Left hindlimb (tissue), 1 donor: ENCODE measurements at places on chromosomes 3 and 15.

DNA sequence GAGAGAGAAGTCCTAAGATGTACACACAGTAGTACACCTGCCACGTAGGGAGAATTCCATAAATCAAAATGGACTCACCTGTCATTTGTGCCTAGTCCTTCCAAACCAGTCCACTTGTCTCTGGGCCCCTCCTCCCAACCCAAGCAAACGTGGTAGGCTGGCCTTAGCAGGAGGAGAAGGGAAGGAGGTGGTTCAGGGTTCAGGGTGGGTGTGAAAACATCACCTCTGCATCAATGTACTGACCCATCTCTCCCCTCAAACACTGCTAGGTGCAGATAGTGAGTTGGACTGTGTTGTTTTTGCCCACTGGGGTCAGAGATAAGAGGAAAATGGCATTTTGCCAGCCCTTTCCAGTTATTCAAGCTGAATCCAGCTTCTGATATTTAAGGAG, 99.3 kb downstream of the MME start:
- DNase-seq = no peak

- no peak for DNase-seq
Observed at GRCh38 chr3:45711931-45712330, 22.7 kb downstream of the SACM1L start.

- no peak for DNase-seq
Observed at GRCh38 chr3:47265008-47265407, 17.6 kb downstream of the KIF9 start.

- DNase-seq = no peak
Observed at GRCh38 chr15:61935493-61935892, 124.8 kb downstream of the VPS13C start.

GRCh38 chr3:22996920-22997571, 206.1 kb upstream of the UBE2E2 start:
- no peak for DNase-seq

DNA sequence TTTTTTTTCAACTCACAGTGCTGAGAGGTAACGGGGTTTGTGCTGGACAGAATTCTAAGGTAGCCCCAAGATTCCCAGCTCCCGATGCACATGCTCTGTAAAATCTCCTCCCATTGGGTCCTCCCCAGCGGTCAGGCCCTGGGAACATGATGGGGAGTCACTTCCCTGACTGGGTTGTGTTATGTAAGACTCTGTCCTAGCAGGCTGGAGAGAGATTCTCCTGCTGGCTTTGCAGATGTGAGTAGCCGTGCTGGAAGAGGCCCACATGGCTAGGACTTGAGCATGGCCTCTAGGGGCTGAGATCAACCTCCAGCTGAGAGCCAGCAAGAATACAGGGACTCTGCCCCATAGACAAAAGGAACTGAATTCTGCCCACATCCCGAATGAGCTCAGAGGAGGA, 83.7 kb upstream of the OXTR start:
- no peak for DNase-seq

GRCh38 chr3:179037351-179037750, 34.3 kb downstream of the ZMAT3 start:
- DNase-seq = peak; percentile 42

GRCh38 chr3:53753518-53754183, 92.6 kb downstream of the CHDH start:
- DNase-seq = no peak

DNA sequence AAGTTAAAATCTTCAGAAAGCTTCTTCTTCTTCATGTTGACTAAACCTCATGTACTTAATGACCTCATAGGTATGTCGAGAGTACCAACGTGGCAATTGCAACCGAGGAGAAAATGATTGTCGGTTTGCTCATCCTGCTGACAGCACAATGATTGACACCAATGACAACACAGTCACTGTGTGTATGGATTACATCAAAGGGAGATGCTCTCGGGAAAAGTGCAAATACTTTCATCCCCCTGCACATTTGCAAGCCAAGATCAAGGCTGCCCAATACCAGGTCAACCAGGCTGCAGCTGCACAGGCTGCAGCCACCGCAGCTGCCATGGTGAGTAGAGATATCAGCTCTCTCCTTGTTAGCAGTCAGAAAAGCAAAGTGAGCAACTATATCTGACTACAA, 176.5 kb downstream of the MBNL1 start:
- DNase-seq = no peak

DNA sequence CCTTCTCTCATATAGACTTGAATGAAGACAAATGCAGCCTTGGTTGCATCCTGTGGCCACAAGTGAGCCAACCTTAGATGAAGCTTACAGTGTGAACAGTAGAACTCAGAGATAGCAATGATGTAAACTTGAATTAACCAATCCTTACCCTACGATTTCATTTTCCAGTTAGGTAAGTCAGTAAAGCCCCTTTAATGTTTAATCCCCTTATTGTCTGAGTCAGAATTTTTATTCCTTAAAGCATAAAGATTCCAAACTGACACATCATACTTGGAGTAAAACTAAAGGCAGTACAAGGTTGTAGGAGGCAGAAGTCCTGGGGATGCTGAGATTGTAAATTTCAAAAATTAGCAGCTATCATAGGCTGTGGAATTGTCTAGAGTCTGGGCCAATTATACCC, 507.8 kb upstream of the DPH6 start:
- no peak for DNase-seq

DNA sequence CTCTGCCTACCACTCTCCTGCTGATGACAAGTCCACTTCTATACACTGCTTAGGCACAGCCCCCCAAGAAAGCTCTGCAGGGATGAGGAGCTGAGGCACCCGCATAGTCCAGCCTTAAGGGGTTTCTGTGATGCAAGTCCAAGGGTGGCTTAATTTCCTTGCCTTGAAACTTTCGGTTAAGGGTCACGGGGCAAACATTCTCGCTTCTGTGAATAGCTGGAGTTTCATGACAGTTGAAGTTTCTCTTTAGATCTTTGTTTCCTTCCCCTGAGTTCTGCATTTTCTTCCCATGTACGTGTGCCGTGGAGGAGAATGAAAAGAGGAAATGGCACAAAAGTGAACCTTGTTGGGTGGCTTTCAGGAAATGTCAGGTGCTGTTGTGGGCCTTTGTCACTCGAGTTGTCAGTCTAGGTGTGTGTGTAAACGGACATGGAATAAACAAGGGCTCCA, 7.0 kb downstream of the GPR160 start:
- DNase-seq = no peak

DNA sequence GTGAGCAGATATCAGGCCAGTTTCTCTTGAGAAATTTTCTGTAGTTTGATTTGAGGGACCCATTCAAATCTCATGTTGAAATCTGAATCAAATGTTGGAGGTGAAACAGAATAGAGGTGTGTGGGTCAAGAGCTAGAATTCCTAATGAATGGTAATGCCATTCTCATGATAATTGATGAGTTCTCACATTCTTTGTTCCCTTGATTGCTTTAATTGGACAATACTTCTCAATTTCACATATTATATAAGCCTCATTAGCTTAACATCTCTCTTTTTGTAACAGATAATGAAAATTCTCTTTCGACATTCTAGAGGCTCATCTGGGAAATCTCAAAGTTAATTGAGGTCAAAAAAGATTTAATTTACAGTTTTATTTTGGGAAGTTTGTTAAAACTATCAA, 21.9 kb upstream of the OR5H6 start:
- no peak for DNase-seq

GRCh38 chr15:89526181-89526580, 29.8 kb upstream of the RHCG start:
- no peak for DNase-seq

DNA sequence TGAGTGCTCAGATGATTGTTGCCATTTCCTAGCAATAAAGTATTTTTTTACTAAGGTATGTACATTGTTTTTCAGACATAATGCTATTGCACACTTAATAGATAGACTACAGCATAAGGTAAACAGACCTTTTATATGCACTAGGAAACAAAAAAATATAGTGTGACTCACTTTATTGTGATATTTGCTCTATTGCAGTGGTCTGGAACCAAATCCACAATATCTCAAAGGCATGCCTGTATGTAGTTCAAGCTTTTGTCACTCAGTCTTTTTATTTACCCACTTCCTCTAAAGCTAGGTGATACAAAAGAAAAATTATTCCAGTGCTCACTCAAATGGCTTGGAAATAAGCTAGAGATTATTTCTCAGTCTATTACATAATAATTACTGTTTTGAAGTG, 209.9 kb upstream of the VEPH1 start:
- DNase-seq = no peak

DNA sequence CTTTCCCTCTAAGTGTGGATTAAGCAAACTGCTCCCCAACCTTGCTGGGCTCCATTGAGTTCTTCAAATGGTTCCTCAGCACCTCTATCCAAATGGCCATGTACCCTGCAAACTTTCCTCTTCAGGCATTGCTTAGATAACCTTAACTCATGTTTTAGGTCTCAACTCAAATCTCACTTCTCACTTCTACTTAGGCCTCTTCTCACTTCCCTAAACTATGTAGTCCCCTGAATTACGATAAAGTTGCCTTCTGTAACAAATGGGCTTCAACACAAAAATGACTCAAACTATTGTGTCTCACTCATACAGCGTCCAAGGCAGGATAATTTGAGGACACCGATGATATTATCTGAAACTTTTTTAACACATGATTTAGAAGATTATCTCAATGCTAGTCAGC, 62.4 kb upstream of the STAC start:
- no peak for DNase-seq

DNA sequence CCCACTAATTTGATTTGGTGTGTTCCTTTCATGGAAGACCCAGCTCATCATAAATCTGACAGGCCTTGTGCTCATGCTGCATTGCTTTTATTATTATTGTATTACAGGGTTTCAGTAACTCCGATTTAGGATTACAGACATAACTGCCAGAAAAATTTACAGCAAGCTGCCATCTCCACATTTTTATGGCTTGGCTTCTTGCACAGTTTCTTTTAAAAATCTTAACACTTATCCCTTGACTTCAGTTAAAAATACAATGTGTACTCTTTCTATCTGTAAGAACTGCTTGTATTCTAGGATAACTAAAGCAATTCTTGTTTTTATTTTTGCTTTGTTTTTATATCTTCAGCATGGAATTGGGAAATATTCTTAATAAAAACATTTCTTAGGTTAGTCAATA, 612.2 kb downstream of the DIPK2A start:
- no peak for DNase-seq

DNA sequence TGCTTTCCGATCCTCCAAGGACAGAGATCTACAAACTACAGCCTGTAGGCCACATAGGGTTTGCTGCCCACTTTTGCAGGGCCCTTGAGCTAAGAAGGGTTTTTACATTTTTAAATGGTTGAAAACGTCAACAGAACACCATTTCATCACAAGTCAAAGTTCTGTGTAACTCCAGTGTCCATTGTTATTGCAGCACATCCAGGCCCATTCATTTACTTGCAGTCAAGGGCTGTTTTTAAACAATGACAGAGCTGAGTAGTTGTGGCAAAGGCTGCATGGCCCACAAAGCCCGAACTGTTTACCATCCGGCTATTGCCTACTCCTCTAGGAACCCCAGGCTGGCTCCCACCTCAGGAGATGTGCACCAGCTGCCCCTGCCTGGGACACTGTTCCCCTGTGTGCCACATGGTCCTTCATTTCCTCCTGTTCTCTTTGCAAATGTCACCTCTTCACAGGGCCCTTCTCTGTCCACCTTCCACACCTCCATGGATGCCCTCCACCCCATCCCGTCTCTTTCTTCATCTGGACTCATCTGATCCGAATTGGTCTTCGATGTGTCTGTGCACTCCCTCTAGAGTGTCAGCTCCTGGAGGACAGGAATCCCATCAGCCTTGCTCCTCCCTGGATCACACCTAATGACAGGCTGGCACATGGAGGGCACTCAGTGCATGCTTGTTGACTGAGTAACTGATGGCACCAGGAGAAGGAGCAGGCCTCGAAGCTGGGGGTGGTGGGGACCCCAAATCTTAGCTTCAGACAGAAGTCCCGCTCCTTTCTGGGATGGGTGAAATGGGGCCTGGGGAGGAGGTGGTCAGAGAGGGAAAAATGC, 69.5 kb upstream of the IQSEC1 start:
- DNase-seq = no peak

GRCh38 chr15:58260205-58260724, 122.1 kb downstream of the AQP9 start:
- no peak for DNase-seq

DNA sequence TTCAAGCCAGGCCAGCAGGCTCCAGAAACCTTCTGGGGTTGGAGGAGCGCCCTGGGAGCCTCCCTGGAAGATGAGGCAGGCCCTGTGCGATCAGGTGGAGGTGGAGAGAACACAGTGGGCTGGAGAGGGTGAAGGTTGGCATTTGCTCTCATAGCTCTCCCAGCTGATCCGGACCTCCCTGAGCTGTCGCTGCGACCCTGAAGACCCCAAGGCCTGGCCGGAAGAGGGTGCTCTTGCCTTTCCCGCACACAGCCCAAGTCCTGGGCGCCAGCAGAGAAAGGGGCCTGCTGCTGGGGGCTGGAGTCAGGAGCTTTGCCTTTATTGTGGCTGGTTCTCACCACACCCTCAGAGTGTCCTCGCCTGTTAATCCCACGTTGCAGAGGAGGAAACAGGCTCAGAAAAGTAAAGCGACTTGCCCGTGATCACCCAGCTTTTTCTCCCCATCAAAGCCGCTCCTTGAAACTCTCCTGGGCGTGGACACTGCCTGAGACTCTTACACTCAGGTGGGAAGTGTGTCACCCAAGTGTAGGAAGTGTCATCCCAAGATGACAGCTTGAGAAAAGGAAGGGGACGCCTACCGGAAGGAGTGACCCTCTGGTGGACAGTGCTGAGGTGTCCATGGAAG, 8.6 kb upstream of the RPL29 start:
- peak; percentile 86 for DNase-seq

- no peak for DNase-seq
Observed at GRCh38 chr3:188899881-188900280, 271.9 kb upstream of the TPRG1 start.

GRCh38 chr15:77097248-77097721, 26.4 kb upstream of the TSPAN3 start:
- no peak for DNase-seq

- no peak for DNase-seq
Observed at GRCh38 chr3:173986861-173987410, 589.4 kb downstream of the NLGN1 start.

GRCh38 chr3:60147249-60147950, 1097.6 kb upstream of the CFAP20DC start:
- no peak for DNase-seq

GRCh38 chr3:63557912-63558311, 94.6 kb upstream of the SNTN start:
- no peak for DNase-seq

- DNase-seq = no peak
Observed at GRCh38 chr3:37772773-37773354, 88.8 kb upstream of the CTDSPL start.

DNA sequence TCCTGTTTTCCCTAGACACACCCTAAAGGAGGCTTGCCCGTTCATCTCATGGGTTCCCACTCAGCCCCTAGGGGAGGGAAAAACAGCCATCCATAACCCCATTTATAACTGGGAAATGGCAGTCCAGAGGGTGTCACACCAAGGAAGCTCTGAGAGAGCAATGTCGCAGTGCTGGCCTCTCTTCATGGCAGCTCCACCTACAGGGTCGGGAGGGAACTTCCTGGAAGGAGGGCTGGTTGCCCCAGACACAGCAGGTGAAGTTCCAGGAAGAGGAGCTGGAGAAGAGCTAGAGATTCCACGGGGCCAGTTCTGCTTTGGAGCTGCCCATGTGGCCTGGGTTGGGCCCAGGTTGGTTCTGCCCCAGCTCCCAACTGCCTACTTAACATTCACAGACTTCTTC, 22.3 kb upstream of the LINGO1 start:
- DNase-seq = no peak
